ENCODE measurements at places on chromosomes 12 and 14.

DNA sequence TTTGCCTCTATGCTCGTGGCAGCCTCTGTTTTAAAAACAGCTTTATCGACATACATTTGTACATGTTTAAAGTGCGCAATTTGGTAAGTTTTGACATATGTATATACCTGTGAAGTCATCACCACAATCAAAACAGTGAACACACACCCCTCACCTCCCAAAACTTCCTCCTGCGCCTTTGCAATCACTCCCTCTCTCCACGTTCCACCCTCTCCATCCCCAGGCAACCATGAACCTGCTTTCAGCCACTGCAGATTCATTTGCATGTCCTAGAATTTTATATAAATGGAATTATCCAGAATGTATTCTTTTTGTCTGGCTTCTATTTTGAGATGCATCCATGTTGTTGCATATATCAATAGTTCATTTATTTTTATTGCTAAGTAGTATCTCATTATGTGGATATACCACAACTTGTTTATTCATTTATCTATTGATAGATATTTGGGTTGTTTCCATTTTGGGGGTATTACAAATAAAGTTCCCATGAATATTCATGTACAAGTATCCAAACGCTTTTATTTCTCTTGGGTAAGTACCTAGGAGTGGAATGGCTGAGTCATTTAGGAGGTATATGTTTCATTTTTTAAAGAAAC is 15.5 kb upstream of the CHGA start:
- no peak for DNase-seq

GRCh38 chr12:78028426-78028825 is 197.7 kb downstream of the NAV3 start:
- no peak for DNase-seq

DNA sequence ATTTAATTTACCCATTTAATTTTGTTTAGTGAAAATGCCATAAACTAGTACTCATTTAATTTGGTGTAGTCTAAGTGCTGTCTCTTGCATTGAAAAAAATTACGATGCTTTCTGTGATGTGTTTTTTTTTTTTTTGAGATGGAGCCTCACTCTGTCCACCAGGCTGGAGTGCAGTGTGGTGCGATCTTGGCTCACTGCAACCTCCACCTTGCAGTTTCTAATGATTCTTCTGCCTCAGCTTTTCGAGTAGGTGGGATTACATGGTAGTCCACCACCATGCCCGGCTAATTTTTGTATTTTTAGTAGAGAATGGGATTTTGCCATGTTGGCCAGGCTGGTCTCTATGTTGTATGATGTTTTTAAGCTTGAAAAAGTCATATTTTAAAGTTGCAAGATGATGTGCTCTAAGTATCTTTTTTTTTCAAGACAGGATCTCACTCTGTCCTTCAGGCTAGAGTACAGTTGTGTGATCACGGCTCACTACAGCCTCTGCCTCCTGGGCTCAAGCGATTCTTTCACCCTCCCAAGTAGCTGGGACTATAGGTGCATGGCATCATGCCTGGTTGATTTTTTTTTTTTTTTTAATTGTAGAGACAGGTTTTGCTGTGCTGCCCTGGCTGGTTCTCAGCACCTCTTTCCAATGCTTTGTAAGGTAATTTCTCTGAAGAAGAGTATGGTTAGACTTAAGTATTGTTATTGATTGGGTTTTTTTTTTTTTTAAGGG is 8.6 kb downstream of the LRRC10 start:
- no peak for DNase-seq

- no peak for DNase-seq
Observed at GRCh38 chr12:68497702-68498101, 113.0 kb upstream of the RAP1B start.

- no peak for DNase-seq
Observed at GRCh38 chr12:105713606-105714305, 383.3 kb downstream of the C12orf75 start.

DNA sequence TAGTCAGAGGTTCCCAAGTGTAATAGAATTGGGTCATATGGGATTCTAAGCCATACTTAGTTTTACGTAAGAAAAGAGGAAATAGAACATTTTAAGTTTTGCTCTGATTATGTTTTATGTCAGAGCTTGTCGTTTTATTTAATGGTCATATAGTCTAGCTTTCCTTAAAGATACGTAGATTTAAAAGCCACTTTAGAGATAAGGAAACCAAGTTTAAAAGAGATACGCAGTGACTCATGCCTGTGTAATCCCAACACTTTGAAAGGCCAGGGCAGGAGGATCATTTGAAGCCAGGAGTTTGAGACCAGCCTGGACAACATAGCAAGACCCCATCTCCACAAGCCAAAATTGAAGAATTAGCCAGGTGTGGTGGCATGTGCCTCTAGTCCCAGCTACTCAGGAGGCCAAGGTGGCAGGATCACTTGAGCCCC is 19.5 kb downstream of the MAPK1IP1L start:
- DNase-seq = no peak

DNA sequence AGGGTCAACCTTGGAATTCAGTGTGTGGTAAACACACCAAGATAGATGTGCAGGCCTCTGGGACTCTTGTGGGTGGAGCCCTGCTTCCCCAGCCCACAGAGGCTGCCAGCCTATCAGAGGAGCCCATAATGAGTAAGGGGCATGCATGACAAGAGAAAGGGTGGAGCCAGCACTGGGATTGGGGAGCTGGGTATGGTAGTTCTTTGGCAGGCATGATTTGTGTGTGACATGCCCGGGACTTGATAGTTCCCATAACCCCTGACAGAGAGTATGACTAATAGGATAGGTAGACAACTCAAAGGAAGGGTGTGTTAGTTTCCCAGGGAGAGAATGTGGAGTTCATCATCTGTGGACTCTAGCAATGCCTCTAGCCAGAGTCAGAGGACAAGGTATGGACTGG is 143.0 kb downstream of the EMP1 start:
- no peak for DNase-seq

- DNase-seq = no peak
Observed at GRCh38 chr12:85877459-85877858, 3.4 kb downstream of the NTS start.

DNA sequence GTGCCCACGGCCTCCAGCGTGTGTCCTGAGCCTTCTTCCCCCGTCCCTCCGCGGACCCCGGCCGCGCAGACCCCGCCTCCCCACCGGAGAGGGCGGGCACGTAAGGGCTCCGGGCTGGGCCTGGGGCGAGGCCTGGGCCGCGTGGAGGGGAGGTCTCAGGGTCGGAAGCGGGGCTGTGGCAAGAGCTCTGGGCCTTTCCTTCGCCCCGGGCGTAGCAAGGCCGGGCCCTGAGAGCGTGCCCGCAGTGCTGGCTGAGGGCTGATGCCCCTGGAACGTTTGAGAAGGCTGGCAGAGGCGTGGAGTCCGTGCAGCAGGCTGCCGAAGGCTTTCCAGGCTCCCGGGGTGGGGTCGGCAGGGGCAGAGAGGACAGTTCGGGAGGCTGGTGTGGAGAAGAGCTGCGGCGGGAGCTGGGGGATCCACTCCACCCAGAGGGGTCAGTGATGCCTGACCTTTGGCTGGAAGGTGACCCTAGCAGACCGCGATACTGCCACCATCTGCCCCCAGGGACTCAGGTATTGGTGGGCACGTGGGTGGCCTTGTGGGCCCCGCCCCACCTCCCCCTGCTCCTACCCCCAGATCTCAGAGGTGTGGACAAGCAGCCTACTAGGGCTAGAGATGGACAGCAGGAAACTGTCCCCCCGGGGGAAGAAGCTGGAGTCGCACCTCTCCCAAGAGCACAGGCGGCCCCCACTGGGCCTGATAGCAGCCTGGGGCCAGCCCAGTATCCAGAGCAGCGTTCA is 558 bp downstream of the TEX22 start:
- DNase-seq = peak; percentile 34

DNA sequence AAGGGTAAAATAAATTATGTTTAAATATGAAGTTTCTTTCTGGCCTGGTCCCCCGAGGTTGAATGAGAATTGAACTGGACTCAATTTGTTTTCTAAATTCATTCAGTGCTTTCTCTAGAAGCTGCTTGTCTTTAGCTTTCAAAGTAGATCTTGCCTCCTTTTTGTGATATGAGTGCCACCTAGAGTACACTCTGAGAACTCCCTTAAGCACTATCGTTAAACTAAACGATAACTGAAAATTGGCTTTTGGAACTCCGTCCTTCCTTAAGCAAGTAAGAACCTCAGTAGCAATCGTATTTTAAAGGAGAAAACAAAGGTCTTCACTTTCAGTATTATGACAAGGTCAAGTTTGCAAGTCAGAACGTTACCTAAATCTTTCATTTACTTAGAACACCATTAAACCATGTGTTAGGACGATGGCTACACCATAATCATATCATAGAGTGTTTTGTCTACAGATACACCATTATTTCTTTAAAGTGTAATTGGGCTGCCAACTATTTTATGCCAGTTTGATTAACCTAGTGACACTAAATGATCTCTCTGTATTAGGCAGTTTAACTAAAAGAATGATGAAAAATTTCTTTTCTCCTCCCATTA is 364.8 kb downstream of the SNAPC1 start:
- no peak for DNase-seq

- no peak for DNase-seq
Observed at GRCh38 chr12:6582196-6582595, 14.1 kb upstream of the NOP2 start.

- DNase-seq = no peak
Observed at GRCh38 chr14:68394764-68395143, 398.1 kb downstream of the ZFP36L1 start.

DNA sequence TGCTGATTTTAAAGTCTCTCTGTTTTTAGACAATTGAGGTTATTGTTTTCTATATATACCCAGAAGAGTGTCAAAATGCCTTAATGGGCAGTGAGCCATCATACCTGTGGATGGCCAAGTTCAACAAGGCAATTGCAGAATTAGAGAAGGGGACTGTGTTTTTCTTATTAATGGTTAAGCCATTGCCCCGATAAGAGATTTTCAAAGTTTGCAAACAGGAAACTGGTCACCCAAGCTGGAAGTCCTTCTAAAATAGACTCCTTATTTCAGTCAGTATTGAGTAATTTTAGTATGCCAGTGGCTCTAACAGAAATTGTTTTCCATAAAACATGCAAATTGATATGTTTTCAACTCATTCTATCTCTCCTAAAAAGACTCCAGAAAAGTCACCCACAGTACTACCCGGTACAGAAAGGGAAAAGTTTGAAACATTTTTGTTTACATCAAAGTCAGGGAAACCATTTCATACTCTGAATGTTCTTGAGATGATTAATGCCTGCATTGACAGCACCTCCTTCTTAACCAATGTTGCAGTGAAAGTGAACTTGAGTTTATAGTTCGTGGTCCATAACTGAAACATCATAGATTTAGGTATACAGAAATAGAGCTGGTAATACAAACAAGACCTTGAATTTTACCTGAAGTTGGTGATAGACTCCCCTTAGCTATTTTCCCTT is 191.1 kb downstream of the TMX1 start:
- no peak for DNase-seq

DNA sequence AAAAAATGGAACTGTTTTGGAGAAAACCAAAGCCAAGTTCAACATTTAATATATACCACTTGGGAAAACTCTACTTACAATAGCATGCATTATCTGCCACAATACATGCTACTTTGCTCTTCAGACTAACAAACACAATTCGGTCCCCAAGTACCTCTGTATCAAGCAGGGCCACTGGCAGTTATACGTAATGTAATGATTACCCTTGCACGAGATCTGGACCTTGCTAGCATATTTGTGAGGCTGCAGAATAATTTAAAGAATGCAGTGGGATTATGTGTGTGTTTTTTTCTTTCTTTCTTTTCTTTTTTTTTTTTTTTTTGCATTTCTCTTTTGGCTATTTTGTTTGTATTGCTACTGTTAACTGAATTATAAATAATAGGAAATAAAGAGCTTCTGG is 22.8 kb upstream of the PYGL start:
- no peak for DNase-seq

DNA sequence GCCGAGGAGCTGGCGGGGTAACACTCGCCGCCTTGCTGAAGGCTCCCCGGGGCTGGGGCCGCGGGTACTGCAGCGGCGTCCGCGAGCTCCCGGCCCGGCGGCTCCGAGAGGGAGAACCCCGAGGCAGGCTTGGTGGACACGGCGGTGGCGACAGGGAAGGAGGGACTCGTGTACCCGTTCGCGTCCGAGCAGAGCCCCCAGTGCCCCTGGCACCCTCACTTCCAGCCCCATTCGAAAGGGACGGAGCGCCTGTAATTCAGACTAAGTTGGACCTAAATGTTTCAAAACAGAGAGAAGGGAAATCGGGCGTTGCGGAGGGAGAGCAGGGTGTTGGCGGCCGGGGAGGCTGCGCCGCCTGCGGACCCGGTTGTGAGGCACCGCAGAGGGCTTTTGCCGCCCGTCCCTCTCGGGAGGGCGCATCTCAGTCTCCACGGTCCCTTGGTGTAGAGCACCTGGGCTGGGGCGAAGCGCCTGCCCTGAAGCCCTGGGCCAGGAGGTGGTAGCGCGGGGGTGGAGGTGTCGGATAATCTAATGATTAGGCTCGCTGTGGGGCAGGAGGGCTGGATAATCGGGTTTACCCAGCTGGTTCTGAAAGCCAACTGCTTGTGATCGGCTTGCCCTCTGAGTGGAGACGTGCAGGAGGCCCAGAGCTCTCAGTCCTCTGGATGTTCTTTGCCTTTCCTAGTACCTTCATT is 771 bp downstream of the DAAM1 start:
- DNase-seq = peak; percentile 13

GRCh38 chr12:59494617-59495016 is 101.2 kb upstream of the SLC16A7 start:
- DNase-seq = no peak

DNA sequence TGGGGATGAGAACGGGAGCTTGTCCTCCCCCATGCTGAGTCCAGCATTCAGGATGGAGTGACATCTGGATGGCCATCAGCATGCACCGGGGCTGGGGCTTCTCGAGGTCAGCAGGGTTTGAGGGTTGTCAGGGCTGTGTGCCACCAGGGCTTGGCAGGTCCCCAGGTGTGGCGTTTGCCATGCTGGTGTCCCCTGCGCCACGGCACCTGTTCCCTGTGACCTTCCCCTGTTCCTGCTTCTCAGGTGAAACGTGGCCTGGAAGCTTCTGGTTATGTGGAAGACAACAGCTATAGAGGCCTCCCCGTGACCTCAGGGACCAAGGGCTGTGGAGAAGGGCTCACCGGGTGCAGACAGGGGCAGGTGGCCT is 152.4 kb downstream of the KIF26A start:
- DNase-seq = no peak

GRCh38 chr12:93827179-93827578 is 150.0 kb downstream of the CRADD start:
- DNase-seq = no peak

DNA sequence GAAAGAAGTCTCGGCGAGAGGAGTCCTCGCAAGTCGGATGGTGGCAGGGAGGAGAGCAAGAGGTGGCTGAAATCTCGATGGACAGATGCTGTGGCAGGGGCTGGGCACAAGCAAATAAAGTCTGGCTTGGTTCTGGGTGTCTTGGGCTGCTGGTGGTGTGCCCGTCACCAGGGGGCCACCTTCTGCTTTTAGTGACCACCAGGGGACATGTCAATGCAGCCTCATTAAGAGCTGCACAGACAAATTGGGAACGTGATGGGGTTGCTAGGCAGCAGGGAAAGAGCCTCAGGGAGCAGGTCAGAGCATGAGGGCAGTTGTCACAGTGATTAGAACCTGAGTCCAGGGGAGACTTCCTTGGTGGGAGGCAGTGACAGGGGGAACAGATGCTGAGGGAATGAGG is 44.0 kb downstream of the LRRC74A start:
- no peak for DNase-seq

GRCh38 chr12:1328391-1328790 is 266.0 kb downstream of the FBXL14 start:
- no peak for DNase-seq

All from stimulated activated CD8-positive, alpha-beta memory T cell treated with anti-CD3 and anti-CD28 coated beads, Interleukin-4, amount 100 ng/mL, for 24 hours (primary cell).